ENCODE measurements at places on chromosomes 13 and 19. TPM values are rescaled to one million over a fixed set of nuclear protein-coding genes. Genes with fewer than 3 reads are reported as not detected.

- DNase-seq: no peak
- H3K4me1 ChIP-seq: peaks cover 61% of the 10 kb centered on the region
- H3K36me3 ChIP-seq: no peaks in the 10 kb centered on the region
- peak overlapping the region; percentile 22 for H3K4me3 ChIP-seq
- peak overlapping the region; percentile 90 for H3K27ac ChIP-seq
- peaks cover 22% of the 10 kb centered on the region for H3K27me3 ChIP-seq
Observed at GRCh38 chr19:18415178-18415867, 3.9 kb upstream of the SSBP4 start.

- DNase-seq: no peak
- H3K4me1 ChIP-seq: peaks cover 39% of the 10 kb centered on the region
- peak overlapping the region; percentile 23 for H3K27ac ChIP-seq
- H3K36me3 ChIP-seq: no peaks in the 10 kb centered on the region
- H3K4me3 ChIP-seq: peak overlapping the region; percentile 62
- peaks cover 58% of the 10 kb centered on the region for H3K27me3 ChIP-seq
Observed at GRCh38 chr13:95643936-95644598, 439 bp downstream of the DZIP1 start.

DNA sequence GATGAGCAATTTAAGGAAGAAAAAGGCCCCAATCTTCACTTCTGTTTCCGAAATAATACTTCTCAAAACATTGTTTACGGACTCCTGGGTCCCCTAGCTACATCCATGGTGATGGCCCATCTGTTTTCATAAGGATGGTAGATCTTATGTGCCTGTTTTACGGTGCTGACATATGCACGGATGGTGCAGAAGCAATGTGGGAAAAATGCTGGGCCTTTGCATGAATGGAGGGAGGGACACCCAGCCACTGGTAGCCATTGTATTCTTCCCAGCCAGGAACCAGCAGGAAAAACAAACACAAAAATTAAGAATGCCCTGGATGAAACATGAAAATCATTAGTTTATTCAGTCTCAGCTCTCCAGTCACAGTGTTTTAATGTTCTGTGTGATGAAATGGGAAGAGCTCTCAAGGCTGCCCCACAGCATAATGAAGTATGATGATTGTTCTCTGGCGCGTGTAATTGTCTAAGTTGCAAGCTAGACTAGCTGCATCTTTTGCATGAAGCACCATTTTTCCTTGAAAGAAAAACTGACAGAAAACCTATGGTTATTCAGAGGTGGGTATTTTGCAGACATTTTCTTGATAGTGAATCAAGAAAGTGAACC, 1201.1 kb upstream of the SLC10A2 start:
- H3K36me3 ChIP-seq: no peaks in the 10 kb centered on the region
- H3K27ac ChIP-seq: no peak overlapping the region
- no peak overlapping the region for H3K4me3 ChIP-seq
- H3K27me3 ChIP-seq: no peaks in the 10 kb centered on the region
- DNase-seq: no peak

- no peak overlapping the region for H3K4me3 ChIP-seq
- no peaks in the 10 kb centered on the region for H3K27me3 ChIP-seq
- DNase-seq: no peak
- H3K27ac ChIP-seq: no peak overlapping the region
Observed at GRCh38 chr13:69474011-69474685, 633.5 kb upstream of the ATXN8OS start.

DNA sequence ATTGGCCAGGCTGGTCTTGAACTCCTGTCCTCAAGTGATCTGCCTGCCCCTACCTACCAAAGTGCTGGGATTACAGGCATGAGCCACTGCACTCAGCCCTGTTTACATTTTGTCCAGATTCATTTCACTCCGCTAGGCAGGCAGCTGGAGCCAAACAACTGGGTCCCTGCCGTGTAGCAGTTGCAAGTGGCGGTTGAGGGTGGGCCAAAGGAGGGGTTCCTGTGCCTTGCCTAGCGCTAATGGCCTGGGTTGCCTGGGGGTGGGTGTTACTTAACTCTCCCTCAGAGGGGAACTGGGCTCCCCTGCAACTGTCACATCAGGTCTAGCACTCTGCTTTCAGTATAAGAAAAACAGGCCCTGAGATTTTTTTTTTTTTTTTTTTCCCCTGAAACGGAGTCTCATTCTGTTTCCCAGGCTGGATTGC, 7.4 kb downstream of the ACP5 start:
- DNase-seq: no peak
- H3K27ac ChIP-seq: no peak overlapping the region
- H3K36me3 ChIP-seq: no peaks in the 10 kb centered on the region
- H3K27me3 ChIP-seq: no peaks in the 10 kb centered on the region
- H3K4me3 ChIP-seq: no peak overlapping the region

DNA sequence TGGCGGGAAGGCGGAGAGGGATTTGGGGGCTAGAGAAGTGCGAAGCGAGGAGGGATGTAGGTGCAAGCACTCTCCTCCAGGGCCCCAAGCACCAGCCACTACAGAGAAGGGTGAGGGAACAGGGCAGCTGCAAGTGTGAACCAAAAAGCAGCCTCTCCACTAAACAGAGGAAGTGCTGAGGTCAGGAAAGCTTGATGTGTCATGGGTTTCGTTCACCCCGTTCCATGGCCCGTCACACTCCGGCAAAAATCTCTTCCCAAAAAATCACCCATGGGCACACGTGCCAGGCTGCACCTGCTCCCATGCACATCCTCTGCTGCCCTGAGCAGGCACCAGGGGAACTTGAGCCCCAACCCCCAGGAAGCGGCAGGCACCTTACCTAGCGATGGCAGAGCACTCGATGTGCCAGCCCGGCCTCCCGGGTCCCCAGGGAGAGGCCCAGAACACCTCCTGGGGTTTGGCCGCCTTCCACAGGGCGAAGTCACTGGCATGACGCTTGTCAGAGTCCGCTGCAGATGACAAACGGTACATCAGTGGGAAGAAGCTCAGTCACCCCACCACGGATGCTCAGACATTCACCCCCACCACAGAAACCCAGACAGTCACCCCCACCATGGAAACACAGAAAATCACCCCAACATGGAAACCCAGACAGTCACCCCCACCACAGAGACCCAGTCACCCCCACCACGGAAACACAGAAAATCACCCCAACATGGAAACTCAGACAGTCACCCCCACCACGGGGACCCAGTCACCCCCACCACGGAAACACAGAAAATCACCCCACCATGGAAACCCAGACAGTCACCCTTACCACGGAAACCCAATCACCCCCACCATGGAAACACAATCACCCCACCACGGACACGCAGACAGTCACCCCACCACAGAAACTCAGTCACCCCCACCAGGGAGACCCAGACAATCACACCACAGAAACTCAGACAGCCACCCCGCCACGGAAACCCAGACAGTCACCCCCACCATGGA, 29.0 kb downstream of the CARS2 start:
- H3K36me3 ChIP-seq: peaks cover 24% of the 10 kb centered on the region
- H3K27ac ChIP-seq: no peak overlapping the region
- no peak for DNase-seq
- no peaks in the 10 kb centered on the region for H3K27me3 ChIP-seq

DNA sequence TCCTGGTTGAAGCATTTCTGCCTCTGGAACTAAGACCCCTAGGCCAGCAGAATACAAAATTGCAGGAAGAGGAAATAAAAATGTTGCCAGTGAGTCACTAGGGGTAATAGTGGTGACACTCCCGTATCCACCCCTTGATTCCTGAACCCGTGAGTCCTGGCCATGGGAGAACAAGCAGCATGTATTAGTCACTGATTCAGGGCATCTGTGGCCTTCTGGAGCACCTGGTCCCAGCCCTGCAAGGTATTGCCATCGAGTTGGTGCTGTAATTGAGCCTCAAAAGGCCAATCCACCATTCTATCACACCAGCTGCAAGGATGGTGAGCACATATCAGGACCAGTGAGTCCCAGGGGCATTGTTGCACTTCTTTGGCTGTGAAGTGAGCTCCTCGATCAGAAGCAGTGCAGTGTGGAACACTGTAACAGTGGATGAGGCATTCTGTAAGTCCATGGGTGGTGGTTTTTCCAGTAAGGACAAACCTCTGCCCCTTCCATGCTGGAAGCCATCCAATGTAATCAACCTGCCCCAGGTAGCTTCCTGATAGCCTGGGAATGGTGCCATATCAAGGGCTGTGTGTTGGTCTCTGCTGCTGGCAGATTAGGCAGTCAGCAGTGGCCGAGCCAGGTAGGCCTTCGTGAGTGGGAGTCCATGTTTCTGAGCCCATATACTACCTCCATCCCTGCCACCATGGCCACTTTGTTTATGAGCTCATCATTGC, 39.6 kb downstream of the C1QTNF9 start:
- H3K36me3 ChIP-seq: no peaks in the 10 kb centered on the region
- no peak overlapping the region for H3K4me3 ChIP-seq
- no peaks in the 10 kb centered on the region for H3K27me3 ChIP-seq
- peak overlapping the region; percentile 78 for H3K27ac ChIP-seq
- DNase-seq: peak; percentile 90

DNA sequence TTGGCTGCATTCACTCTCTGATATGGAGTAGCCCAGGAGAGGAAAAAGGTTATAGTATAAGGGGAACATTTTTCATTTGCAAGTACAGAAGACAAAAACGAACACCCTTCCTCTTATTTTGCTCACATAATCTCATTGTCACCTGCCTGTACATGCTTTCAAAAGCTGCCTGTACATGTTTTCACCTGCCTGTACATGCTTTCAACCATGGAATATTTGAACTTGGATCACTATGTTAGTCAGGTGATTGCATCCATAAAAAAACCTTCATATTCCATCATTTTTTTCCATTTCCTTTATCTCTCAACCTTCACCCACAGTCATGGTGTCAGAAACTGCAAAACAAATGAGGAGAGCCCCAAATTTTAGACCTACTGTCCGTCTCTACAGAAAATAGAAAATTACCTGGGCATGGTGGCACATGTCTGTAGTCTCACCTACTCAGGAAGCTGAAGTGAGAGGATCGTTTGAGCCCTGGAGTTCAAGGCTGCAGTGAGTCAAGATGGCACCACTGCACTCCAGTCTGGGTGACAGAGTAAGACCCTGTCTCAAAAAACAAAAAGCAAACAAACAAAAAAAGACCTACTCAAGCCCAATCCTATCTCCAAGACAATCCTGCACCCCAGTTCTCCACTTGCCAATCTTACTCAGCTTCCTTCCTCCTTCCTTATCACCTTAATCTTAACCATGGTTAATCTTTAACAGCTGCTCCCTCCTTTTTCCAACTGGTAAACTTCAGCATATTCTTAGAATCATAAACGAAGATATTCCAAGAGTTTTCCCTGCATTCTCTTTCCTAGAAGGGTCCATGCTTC, 11.6 kb downstream of the IGFL2 start:
- no peaks in the 10 kb centered on the region for H3K4me1 ChIP-seq
- no peaks in the 10 kb centered on the region for H3K27me3 ChIP-seq
- H3K36me3 ChIP-seq: no peaks in the 10 kb centered on the region
- no peak overlapping the region for H3K27ac ChIP-seq
- peak; percentile 15 for DNase-seq
- no peak overlapping the region for H3K4me3 ChIP-seq

- no peak overlapping the region for H3K4me3 ChIP-seq
- H3K27ac ChIP-seq: peak overlapping the region; percentile 94
- H3K36me3 ChIP-seq: no peaks in the 10 kb centered on the region
- H3K27me3 ChIP-seq: no peaks in the 10 kb centered on the region
- peaks cover 61% of the 10 kb centered on the region for H3K4me1 ChIP-seq
Observed at GRCh38 chr19:44740351-44740824, 8.1 kb upstream of the BCL3 start.

GRCh38 chr13:83248751-83249150, 633.5 kb downstream of the SLITRK1 start:
- no peaks in the 10 kb centered on the region for H3K4me1 ChIP-seq
- no peaks in the 10 kb centered on the region for H3K36me3 ChIP-seq
- no peak overlapping the region for H3K27ac ChIP-seq
- H3K4me3 ChIP-seq: no peak overlapping the region
- H3K27me3 ChIP-seq: no peaks in the 10 kb centered on the region

DNA sequence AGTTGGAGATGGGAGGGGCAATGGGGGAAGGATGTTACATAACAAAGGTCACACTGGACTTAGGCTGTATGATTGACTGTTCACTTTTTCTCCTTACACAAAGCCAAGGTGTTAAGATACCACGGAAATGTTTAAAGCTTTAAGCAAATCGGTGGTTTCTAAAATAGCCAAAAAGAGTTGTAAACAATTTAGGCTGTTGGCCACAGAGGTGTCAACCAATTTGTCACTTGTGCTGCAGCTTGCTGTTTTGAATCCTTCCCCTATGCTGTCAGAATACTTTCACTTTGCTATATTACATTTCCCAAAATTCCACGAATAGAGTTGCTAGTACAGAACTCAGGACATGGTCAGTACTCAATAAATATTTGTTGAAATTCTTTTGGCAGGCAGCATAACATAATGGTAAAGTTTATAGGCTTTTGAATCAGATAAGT, 149.3 kb downstream of the VWA8 start:
- peak; percentile 14 for DNase-seq
- H3K4me3 ChIP-seq: no peak overlapping the region
- no peak overlapping the region for H3K27ac ChIP-seq
- no peaks in the 10 kb centered on the region for H3K4me1 ChIP-seq
- peaks cover 29% of the 10 kb centered on the region for H3K36me3 ChIP-seq

GRCh38 chr19:33429891-33430673, 56.6 kb downstream of the CEBPG start:
- no peak overlapping the region for H3K27ac ChIP-seq
- DNase-seq: no peak
- peaks cover 4% of the 10 kb centered on the region for H3K4me1 ChIP-seq
- H3K4me3 ChIP-seq: no peak overlapping the region

DNA sequence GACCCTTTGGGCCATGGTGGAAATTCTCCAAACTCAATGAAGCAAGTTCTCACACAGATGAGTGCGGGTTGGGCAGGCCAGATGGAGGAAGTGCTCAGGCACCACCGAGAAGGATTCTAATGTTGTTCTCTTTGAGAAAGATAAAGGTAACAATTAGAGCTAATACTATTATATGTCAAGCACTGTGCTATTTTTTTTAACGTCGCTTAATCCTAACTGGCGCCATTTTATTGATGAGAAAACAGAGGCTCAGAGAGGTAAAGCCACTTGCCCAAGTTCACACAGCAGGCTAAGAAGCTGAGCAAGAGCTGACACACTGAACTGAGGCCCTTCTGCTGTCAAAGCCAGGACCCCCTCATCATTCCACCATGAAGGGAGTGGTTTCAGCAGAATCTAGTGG, 1.0 kb downstream of the FBL start:
- H3K4me1 ChIP-seq: peaks cover 55% of the 10 kb centered on the region
- H3K27ac ChIP-seq: peak overlapping the region; percentile 89
- H3K4me3 ChIP-seq: peak overlapping the region; percentile 97
- H3K27me3 ChIP-seq: no peaks in the 10 kb centered on the region
- no peak for DNase-seq
- H3K36me3 ChIP-seq: peaks cover 2% of the 10 kb centered on the region

- H3K36me3 ChIP-seq: peaks cover 96% of the 10 kb centered on the region
- H3K27me3 ChIP-seq: no peaks in the 10 kb centered on the region
- H3K27ac ChIP-seq: peak overlapping the region; percentile 83
- peaks cover 29% of the 10 kb centered on the region for H3K4me1 ChIP-seq
- peak overlapping the region; percentile 30 for H3K4me3 ChIP-seq
- DNase-seq: peak; percentile 90
Observed at GRCh38 chr19:41904118-41904870, 21.3 kb downstream of the ARHGEF1 start.

The ABHD13 gene
- total RNA-seq: 21.9 TPM

The TJP3 gene
- 128 TPM for total RNA-seq

The CALR3 gene
- not detected for total RNA-seq

The SYT3 gene
- total RNA-seq: not detected

The KIRREL2 gene
- total RNA-seq: not detected

The DMKN gene
- 4.9 TPM for total RNA-seq

The SPACA4 gene
- not detected for total RNA-seq

The PROZ gene
- total RNA-seq: not detected

The EHD2 gene
- 36.2 TPM for total RNA-seq

The NOTCH3 gene
- total RNA-seq: 52.5 TPM

Measured in stomach (tissue), 19 donors.